ENCODE measurements at places on chromosomes 6 and 20.

DNA sequence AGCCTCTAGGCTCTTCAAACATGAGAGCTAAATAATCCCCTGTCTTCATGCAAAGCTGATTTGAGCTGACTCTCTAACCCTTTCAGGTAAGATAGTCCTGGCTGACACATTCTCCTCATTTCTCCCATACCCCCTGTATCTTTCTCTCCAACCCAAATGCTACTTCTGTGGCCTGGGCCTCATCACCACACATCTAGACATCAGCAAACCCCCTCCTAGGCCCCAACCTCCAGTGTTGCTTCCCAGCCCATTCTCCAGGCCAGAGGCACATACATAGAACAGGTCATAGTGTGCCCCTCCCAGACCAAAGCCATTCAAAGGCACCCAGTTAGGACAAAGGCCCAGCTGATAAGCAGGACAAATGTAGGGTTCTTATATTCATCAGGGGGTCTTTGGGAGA, 84.9 kb downstream of the ANKRD60 start:
- no peak overlapping the region for H3K27ac ChIP-seq
- H3K36me3 ChIP-seq, result no peaks in the 10 kb centered on the region
- no peaks in the 10 kb centered on the region for H3K4me1 ChIP-seq
- DNase-seq, result no peak
- H3K4me3 ChIP-seq, result no peak overlapping the region
- no peaks in the 10 kb centered on the region for H3K27me3 ChIP-seq

GRCh38 chr6:133185731-133186130, 55.4 kb upstream of the EYA4 start:
- no peaks in the 10 kb centered on the region for H3K36me3 ChIP-seq
- H3K27ac ChIP-seq, result no peak overlapping the region
- no peak for DNase-seq
- H3K4me3 ChIP-seq, result no peak overlapping the region
- H3K4me1 ChIP-seq, result no peaks in the 10 kb centered on the region
- H3K27me3 ChIP-seq, result peaks cover 3% of the 10 kb centered on the region

DNA sequence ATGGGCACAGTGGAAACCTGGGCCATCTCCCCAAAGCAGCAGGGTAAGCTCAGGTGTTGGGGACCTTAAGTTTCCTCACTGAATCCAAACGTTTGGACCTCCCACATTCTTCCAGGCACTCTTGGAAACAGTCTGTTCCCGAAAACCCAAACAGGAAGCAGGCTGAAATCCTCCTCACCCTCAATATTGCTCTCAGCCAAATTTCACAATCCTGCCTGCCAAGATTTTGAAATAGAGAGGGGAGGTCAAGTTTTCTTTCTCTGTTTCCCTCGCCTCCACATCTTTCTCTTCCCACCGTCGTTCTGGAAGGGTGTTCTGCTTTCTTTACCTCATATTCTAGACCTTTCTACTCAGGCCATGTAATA, 392.0 kb upstream of the SASH1 start:
- no peak for DNase-seq
- no peaks in the 10 kb centered on the region for H3K27me3 ChIP-seq
- no peak overlapping the region for H3K27ac ChIP-seq
- no peaks in the 10 kb centered on the region for H3K4me1 ChIP-seq
- no peaks in the 10 kb centered on the region for H3K36me3 ChIP-seq

DNA sequence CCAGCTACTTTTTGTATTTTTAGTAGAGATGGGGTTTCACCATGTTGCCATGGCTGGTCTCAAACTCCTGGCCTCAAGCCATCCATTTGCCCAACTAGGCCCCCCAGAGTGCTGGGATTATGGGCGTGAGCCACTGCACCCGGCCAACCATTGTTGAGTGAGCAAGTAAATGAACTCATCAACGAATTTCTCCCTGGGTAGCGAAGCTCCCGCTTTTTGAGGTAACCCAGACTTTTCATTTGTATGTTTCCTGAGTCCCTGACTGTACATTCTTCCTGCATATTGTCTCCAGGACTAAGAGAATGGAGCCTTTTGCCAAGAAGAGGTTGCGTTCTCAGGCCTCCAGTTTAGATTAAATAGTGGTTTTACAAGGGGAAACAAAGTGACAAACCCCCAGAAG, 36.4 kb downstream of the RIPOR3 start:
- no peak overlapping the region for H3K27ac ChIP-seq
- H3K4me3 ChIP-seq, result no peak overlapping the region
- DNase-seq, result no peak
- H3K4me1 ChIP-seq, result no peaks in the 10 kb centered on the region

DNA sequence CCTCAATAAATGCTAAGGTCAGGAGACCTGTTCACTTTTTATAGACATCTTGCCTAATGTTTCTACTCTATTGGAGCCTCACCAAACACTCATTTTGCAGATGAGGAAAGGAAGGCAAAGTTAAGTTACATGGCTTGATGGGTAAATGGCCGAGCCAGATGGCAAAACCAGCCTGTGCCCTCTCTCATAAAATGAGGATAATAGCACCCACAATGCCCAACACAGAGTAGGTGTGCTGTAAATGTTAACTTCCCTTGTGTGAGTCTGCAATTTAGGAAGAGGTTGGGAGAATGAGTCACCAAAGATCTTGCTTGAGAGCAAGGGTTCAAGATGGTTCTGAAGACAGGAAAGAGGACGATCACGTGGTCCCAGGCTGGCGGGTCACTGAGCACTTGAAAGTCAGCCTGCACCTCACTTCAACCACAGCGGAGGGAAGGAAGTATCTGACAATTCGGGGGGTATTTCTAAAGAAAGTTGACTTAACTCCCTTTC, 3.3 kb downstream of the KCNK5 start:
- peak; percentile 77 for DNase-seq
- peak overlapping the region; percentile 93 for H3K27ac ChIP-seq
- H3K4me3 ChIP-seq, result peak overlapping the region; percentile 83
- peaks cover 66% of the 10 kb centered on the region for H3K4me1 ChIP-seq
- peaks cover 49% of the 10 kb centered on the region for H3K36me3 ChIP-seq

GRCh38 chr6:34671367-34671766, 25.2 kb downstream of the ILRUN start:
- peaks cover 59% of the 10 kb centered on the region for H3K4me1 ChIP-seq
- H3K27me3 ChIP-seq, result no peaks in the 10 kb centered on the region
- peak overlapping the region; percentile 98 for H3K27ac ChIP-seq
- no peak for DNase-seq
- peaks cover 14% of the 10 kb centered on the region for H3K36me3 ChIP-seq

- no peak overlapping the region for H3K4me3 ChIP-seq
- no peaks in the 10 kb centered on the region for H3K36me3 ChIP-seq
- H3K4me1 ChIP-seq, result no peaks in the 10 kb centered on the region
- H3K27ac ChIP-seq, result no peak overlapping the region
Measured at GRCh38 chr6:167543602-167544497, 219.0 kb downstream of the TTLL2 start.

DNA sequence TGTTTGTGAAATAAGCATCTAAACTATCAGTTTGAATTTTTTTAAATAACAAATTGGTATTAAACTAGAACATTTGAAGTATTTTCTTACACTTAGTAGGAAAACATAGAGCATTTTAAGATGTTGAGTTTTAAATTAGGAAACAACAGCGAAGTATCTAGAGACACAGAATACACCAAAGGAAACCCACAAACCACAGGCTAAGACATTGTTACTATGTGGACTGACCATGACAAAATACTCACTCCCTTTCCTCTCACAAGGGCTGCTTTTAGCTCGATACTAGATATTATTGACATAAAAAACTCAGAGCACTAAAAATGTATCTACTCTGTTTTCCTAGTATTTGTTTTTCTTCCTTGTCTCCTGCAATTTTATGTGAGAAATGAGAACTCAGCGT, 266.0 kb upstream of the CITED2 start:
- H3K27me3 ChIP-seq, result peaks cover 10% of the 10 kb centered on the region
- H3K36me3 ChIP-seq, result peaks cover 1% of the 10 kb centered on the region

GRCh38 chr6:31489086-31489485, 8.9 kb upstream of the MICB start:
- H3K4me1 ChIP-seq, result peaks cover 22% of the 10 kb centered on the region
- peaks cover 6% of the 10 kb centered on the region for H3K36me3 ChIP-seq
- H3K27ac ChIP-seq, result no peak overlapping the region
- H3K4me3 ChIP-seq, result no peak overlapping the region

DNA sequence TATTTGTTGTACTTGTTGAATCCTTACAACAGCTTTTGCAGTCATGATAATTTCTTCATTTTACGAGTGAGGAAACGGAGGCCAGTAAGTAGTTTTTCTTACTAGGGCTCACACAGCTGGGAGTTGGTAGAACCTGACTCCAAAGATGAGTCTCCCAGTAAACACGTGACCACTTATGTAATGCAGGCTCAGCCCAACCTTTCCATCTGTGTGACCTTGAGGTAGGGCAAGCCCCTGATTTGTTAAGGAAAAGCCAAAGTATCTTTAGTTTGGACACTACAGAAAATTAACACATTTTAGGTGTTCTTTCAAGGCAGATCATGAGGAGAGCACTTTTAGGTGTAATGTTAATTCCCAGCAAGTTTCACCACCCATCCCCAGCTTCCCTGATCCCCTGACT, 111.3 kb downstream of the LRRC1 start:
- H3K27me3 ChIP-seq, result no peaks in the 10 kb centered on the region
- H3K4me3 ChIP-seq, result no peak overlapping the region
- no peak overlapping the region for H3K27ac ChIP-seq

DNA sequence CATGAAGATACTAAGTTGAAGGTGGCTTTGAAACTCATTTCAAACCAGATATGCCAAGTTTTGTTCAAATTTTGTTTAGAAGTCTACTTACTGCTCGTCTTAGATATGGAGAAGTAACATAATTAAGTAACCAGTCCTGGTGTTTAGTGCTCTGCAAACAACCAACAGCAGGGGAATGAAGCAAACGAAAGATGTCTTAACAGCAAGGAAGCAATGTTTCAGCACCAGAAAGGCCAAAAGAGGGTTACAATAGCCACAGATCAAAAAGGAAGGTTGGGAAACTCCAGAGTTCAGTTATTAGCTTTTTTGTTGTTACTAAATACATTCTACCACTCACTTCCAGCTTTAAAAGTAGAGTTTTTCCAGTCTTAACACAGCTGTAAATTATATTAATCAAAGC, 45.1 kb downstream of the LHFPL5 start:
- no peak overlapping the region for H3K27ac ChIP-seq
- no peaks in the 10 kb centered on the region for H3K27me3 ChIP-seq
- H3K4me1 ChIP-seq, result peaks cover 2% of the 10 kb centered on the region

- no peaks in the 10 kb centered on the region for H3K27me3 ChIP-seq
- H3K4me3 ChIP-seq, result no peak overlapping the region
- no peaks in the 10 kb centered on the region for H3K4me1 ChIP-seq
- no peak for DNase-seq
- no peaks in the 10 kb centered on the region for H3K36me3 ChIP-seq
Measured at GRCh38 chr6:25499615-25500235, 152.3 kb upstream of the SCGN start.

All from T-helper 2 cell treated with Interferon-gamma antibody and Interleukin-4, amounts not matched to agents 5 μg/mL and 100 μg/mL, for 36 hours (primary cell).